ENCODE measurements at places on chromosomes 7 and 10. TPM values are rescaled to one million over a fixed set of nuclear protein-coding genes. Genes with fewer than 3 reads are reported as not detected.

The AKR1C8 gene
- 0.80 TPM for total RNA-seq

DNA sequence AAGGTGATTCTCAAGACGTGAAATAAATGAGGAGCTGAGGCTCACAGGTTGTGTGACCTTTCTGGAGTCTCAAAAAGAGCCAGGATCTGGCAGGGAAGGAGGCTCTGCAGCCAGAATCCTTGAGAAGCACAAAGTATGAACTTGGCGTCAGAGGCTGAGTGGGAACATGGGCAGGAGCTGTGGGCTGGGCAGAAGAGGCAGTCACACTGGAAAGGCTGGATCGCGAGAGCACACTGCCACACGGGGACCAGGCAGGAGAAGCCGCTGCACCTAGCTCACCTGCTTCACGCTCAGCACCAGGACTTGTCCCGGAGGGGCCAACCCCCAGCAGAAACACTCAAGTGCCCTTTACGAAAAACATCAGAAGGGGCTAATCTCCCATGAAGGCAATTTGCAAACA is 535.0 kb downstream of the TNS3 start:
- DNase-seq = no peak
- H3K4me1 ChIP-seq = no peaks in the 10 kb centered on the region
- no peak overlapping the region for H3K4me3 ChIP-seq
- H3K27me3 ChIP-seq = peaks cover 2% of the 10 kb centered on the region
- no peaks in the 10 kb centered on the region for H3K36me3 ChIP-seq

The SLIT1 gene
- total RNA-seq = 0.71 TPM

DNA sequence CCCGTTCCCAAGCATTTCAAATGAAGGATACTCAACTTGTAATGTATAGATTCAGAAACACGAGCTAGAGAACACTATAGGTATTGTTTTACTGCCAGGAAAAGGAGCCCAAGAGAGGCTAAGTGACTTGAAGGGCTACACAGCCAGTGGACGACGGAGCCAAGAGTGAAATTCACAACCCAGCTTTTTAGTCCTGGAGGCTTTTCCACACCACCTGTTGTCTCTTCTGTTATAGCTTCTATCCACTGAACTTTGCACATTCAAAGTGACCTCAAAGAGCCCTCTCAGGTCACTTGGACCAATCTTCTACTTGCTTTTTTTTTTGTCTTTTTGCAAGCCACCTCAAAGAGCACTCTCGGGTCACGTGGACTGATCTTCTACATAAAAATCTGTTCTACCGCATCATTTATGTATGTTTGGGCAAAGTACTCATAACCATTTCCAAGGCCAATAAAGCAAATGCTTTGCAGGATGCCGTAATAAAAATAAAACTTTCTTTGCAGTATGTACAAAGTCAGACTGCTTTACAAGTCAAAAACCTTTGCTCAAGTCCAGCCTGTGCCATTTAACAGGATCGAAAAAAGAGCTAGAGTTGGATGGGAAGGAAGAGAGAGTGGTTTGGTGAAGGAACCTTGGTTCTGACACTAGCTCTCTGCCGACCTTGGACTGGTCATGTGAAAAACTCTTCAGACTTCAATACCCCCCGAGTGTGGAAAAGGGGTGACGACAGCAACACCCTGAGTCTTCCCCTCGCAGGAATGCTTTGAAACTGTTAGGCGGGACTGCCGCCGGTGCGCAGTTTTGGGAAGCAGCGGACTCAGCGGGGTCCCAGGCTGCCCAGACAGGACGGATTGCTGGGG is 821 bp downstream of the SLC35B4 start:
- peak overlapping the region; percentile 90 for H3K4me3 ChIP-seq
- no peaks in the 10 kb centered on the region for H3K36me3 ChIP-seq
- no peak overlapping the region for H3K27ac ChIP-seq

DNA sequence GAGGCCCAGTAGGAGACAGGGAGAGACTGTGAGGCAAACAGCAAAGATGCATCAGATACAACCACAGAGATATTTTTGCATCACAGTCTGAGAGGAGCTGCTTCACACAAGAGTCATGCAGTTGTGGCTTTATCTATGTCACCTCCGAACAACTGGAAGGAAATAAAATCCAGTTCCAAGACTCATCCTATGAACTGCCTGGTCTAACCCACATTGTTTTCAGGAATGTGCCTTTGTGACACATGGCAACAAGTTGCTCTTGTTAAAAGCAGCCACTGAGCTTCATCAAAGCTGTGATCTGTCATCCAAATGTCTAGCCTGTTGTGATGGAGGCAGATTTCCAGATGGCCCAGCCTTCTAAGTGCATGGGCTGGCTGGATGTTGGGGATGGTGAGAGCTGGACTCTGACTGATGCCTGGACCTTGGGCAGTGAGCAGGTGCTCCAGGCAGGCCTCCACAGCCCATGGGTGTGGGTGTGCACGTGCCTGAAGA is 255.0 kb downstream of the BMPER start:
- no peak overlapping the region for H3K4me3 ChIP-seq
- H3K36me3 ChIP-seq = no peaks in the 10 kb centered on the region
- no peaks in the 10 kb centered on the region for H3K27me3 ChIP-seq
- DNase-seq = no peak
- no peak overlapping the region for H3K27ac ChIP-seq

The BLNK gene
- not detected for total RNA-seq

GRCh38 chr7:28793381-28794085 is 164.6 kb downstream of the TRIL start:
- H3K36me3 ChIP-seq = no peaks in the 10 kb centered on the region
- peaks cover 2% of the 10 kb centered on the region for H3K27me3 ChIP-seq
- no peak overlapping the region for H3K4me3 ChIP-seq
- H3K27ac ChIP-seq = no peak overlapping the region
- DNase-seq = no peak

GRCh38 chr7:14047709-14048399 is 58.4 kb upstream of the ETV1 start:
- no peaks in the 10 kb centered on the region for H3K27me3 ChIP-seq
- H3K4me1 ChIP-seq = no peaks in the 10 kb centered on the region
- no peak overlapping the region for H3K4me3 ChIP-seq

DNA sequence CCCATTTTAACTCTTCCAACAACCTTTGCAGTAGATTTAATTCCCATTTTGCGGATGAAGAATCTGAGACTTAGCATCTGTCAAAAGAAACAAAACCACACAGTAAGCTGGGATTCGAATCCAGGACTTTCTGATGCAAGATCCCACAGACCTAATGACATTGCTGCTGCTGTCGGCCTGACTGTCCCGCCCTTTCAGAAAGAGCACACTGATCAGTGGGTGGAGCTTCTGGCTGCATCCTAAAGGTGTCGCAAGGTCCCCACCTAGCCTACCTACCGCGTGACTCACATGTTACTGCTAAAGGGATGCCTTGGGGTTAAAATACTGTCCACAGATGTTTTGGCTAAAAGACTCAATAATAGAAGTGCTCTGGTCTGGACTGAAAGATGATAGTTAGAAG is 134.7 kb downstream of the EMX2 start:
- H3K27ac ChIP-seq = no peak overlapping the region
- H3K27me3 ChIP-seq = no peaks in the 10 kb centered on the region
- no peaks in the 10 kb centered on the region for H3K4me1 ChIP-seq
- no peaks in the 10 kb centered on the region for H3K36me3 ChIP-seq

- no peak overlapping the region for H3K27ac ChIP-seq
- H3K36me3 ChIP-seq = no peaks in the 10 kb centered on the region
- H3K4me1 ChIP-seq = no peaks in the 10 kb centered on the region
- no peak overlapping the region for H3K4me3 ChIP-seq
Observed at GRCh38 chr10:24344279-24344678, 135.3 kb downstream of the KIAA1217 start.

DNA sequence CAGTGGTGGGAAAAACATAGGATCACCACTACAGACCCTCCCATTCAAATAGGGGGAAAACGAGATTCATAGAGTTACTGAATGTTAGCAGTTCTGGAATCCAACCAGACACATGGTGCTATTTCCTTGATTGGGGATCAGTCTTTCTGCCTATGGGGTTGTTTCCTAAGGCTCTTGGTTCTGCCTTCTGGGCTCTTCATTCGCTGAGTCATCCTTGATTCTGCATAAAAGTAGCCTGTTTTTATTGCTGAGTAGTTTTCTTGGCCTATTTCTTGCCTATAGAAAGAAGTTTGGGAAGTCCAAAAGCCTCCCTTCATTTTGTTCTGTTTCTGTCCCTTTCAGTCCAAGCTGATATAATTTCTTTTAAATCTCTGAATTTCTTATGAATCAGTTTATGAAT is 99.3 kb upstream of the OIT3 start:
- no peaks in the 10 kb centered on the region for H3K27me3 ChIP-seq
- no peaks in the 10 kb centered on the region for H3K36me3 ChIP-seq
- DNase-seq = no peak
- H3K4me1 ChIP-seq = peaks cover 10% of the 10 kb centered on the region

The ANKRD61 gene
- 0.33 TPM for total RNA-seq

GRCh38 chr10:116197946-116198675 is 74.9 kb downstream of the GFRA1 start:
- H3K4me3 ChIP-seq = no peak overlapping the region
- H3K27ac ChIP-seq = no peak overlapping the region
- no peaks in the 10 kb centered on the region for H3K4me1 ChIP-seq
